Cardiac ventricle fibroblast (primary cell): ENCODE measurements at places on chromosomes 4 and X. TPM values are rescaled to one million over a fixed set of nuclear protein-coding genes. Genes with fewer than 3 reads are reported as not detected.

The PPARGC1A gene
- 2.2 and 2.7 TPM in 2 replicates for total RNA-seq

The ETDB gene
- not detected in 2 replicates for total RNA-seq

The UGT2B11 gene
- total RNA-seq, result not detected in 2 replicates

The C1QTNF7 gene
- total RNA-seq, result 0.44 and 1.9 TPM in 2 replicates

The MAGEA11 gene
- not detected in 2 replicates for total RNA-seq

The TCEAL5 gene
- total RNA-seq, result not detected in 2 replicates

The GPC4 gene
- total RNA-seq, result 5.7 and 6.2 TPM in 2 replicates

The BRS3 gene
- total RNA-seq, result not detected in 2 replicates

The MAGEA9B gene
- total RNA-seq, result not detected in 2 replicates

The CITED1 gene
- total RNA-seq, result not detected in 2 replicates

The CXCL6 gene
- 68.1 and 87.1 TPM in 2 replicates for total RNA-seq

The SPANXN3 gene
- total RNA-seq, result not detected in 2 replicates

The STPG2 gene
- total RNA-seq, result not detected in 2 replicates

The NSDHL gene
- 18.3 and 20.3 TPM in 2 replicates for total RNA-seq

The TMSB15B gene
- 1.1 and 1.2 TPM in 2 replicates for total RNA-seq

The GEMIN8 gene
- 29.6 and 38.7 TPM in 2 replicates for total RNA-seq

The TMEM271 gene
- not detected in 2 replicates for total RNA-seq

The CYTL1 gene
- total RNA-seq, result 1.9 TPM in 2 replicates

The ADH7 gene
- not detected in 2 replicates for total RNA-seq

The MAGEE2 gene
- not detected in 2 replicates for total RNA-seq

The PAGE2B gene
- not detected in 2 replicates for total RNA-seq

The IQSEC2 gene
- 4.4 and 14.4 TPM in 2 replicates for total RNA-seq

The GPRASP2 gene
- total RNA-seq, result 9.7 and 10.9 TPM in 2 replicates

The NSUN7 gene
- total RNA-seq, result not detected in 2 replicates

The GAGE2A gene
- total RNA-seq, result not detected in 2 replicates

The MAGIX gene
- 0.19 and 0.54 TPM in 2 replicates for total RNA-seq

The CCKAR gene
- total RNA-seq, result not detected in 2 replicates

The NCAPG gene
- total RNA-seq, result 2.1 and 2.3 TPM in 2 replicates

The RNF128 gene
- total RNA-seq, result not detected in 2 replicates

The GPR34 gene
- total RNA-seq, result not detected in 2 replicates

The TENM3 gene
- total RNA-seq, result 1.0 and 2.4 TPM in 2 replicates

The ATP6AP2 gene
- total RNA-seq, result 167 and 184 TPM in 2 replicates

The FAM149A gene
- 8.2 and 9.7 TPM in 2 replicates for total RNA-seq

The TASL gene
- total RNA-seq, result not detected in 2 replicates

The CXCL10 gene
- not detected in 2 replicates for total RNA-seq

The BTC gene
- total RNA-seq, result not detected in 2 replicates

The ZNF732 gene
- total RNA-seq, result 0.10 TPM in 1 of 2 replicates, not detected in the other

The PNCK gene
- 0.20 and 0.25 TPM in 2 replicates for total RNA-seq

The SPACA5B gene
- not detected in 2 replicates for total RNA-seq

The PRSS12 gene
- total RNA-seq, result under 0.01 TPM in 1 of 2 replicates, not detected in the other

The SMIM20 gene
- total RNA-seq, result 36.6 and 38.4 TPM in 2 replicates

The MCF2 gene
- 0.06 TPM in 1 of 2 replicates, not detected in the other for total RNA-seq

The HTN1 gene
- not detected in 2 replicates for total RNA-seq

The ZNF275 gene
- 10.2 and 13.5 TPM in 2 replicates for total RNA-seq

The BEX5 gene
- total RNA-seq, result not detected in 2 replicates

The TTC29 gene
- not detected in 2 replicates for total RNA-seq

The RASGEF1B gene
- total RNA-seq, result 1.7 and 2.1 TPM in 2 replicates

The RAB39B gene
- total RNA-seq, result 0.05 and 0.06 TPM in 2 replicates

The TBC1D25 gene
- 10.6 and 12.0 TPM in 2 replicates for total RNA-seq

The EDA gene
- 0.50 and 0.68 TPM in 2 replicates for total RNA-seq

The SOD3 gene
- total RNA-seq, result 183 and 187 TPM in 2 replicates

The SPATA4 gene
- 0.73 TPM in 1 of 2 replicates, not detected in the other for total RNA-seq
